ENCODE measurements at places on chromosomes 7 and 10.

GRCh38 chr10:27536437-27536836, 32.3 kb downstream of the RAB18 start:
- H3K27me3 ChIP-seq: no peaks in the 10 kb centered on the region
- no peak overlapping the region for H3K27ac ChIP-seq
- H3K36me3 ChIP-seq: peaks cover 31% of the 10 kb centered on the region
- DNase-seq: no peak
- no peak overlapping the region for H3K4me3 ChIP-seq

DNA sequence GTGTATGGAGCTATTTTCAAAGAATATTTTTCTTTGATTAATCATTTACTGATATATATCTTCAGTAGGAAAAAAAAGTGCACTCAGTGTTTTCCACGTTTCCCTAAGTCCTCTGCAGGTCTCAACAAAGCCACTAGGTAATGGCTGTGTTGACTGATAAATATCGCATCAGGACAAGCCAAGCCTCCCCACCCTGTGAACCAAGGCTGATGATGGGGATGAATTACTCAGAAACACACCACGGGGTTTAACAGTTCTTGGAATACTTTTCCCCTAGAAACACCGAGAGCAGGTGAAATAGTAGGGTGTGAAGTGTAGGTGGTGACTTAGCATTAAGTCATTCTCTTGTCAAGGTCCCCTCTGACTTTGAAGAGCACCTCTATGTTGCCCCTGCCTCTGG, 423.5 kb upstream of the IGFBP3 start:
- no peak overlapping the region for H3K27ac ChIP-seq
- DNase-seq: no peak
- H3K4me1 ChIP-seq: peaks cover 15% of the 10 kb centered on the region
- no peak overlapping the region for H3K4me3 ChIP-seq
- H3K27me3 ChIP-seq: no peaks in the 10 kb centered on the region
- H3K36me3 ChIP-seq: peaks cover 15% of the 10 kb centered on the region

DNA sequence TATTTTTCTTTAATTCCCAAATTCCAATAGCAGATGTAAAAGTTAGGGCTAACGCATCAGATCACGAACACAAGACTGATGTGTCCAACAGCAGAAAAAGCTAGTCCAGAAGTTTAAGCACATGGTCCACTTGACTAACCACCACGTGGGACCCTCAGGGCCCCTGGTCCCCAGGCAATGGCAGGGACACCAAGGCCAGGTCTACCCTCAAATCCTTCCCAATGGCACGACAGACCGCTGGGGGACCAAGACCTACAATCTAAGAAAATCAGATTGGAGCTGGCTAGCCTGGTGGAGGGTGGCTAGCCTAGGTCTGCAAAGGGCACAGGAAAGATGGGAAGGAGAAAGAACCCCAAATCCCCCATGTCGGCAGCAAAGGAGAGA, 1.5 kb downstream of the GIGYF1 start:
- peak overlapping the region; percentile 97 for H3K27ac ChIP-seq
- H3K27me3 ChIP-seq: no peaks in the 10 kb centered on the region
- peaks cover 4% of the 10 kb centered on the region for H3K36me3 ChIP-seq
- DNase-seq: no peak

- no peaks in the 10 kb centered on the region for H3K36me3 ChIP-seq
- no peaks in the 10 kb centered on the region for H3K4me1 ChIP-seq
- no peak overlapping the region for H3K27ac ChIP-seq
- DNase-seq: no peak
These were observed 146.3 kb downstream of the OTUD1 start for GRCh38 chr10:23585186-23585585.

Data from mesothelial cell of epicardium (in vitro differentiated cells).